ENCODE measurements at places on chromosomes 12 and 14.

DNA sequence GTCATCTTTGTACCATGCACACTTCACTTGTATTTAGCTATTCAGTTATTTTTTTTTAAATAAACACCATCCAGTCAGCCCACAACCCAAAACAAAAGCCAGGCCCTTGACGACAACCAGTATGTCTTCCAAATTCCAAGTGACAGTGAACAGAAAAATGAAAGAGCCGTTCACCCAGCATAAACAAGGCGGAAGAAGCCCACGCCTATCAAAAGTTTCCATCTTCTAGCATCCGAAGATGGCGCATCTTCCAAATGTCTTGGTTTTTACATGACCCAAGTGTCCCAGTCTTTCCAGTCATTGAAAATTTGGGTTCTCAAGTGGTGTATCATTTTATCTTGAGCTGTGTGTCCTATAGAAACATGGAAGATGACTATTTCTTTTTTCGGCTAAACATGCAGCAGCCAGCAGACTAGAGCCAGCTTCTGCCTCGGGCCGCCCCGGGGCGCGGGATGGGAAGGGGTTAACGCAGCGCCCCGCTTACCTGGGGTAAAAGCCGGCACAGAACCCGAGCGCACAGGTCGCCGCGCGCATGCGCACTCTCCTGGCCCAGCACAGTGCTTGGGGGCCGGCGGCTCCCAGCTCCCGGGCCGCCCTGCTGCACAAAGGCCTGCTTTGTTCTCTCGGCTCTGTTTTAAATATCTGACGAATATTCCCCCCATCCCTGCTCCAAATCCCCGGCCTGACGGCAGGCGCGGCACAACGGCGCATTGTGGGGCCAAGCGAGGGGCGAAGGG, 164.8 kb downstream of the ZFP36L1 start:
- peak; percentile 30 for DNase-seq

- DNase-seq = no peak
Observed at GRCh38 chr14:74528886-74529285, 35.3 kb downstream of the ISCA2 start.

GRCh38 chr12:46177025-46177424, 91.8 kb downstream of the SLC38A1 start:
- no peak for DNase-seq

DNA sequence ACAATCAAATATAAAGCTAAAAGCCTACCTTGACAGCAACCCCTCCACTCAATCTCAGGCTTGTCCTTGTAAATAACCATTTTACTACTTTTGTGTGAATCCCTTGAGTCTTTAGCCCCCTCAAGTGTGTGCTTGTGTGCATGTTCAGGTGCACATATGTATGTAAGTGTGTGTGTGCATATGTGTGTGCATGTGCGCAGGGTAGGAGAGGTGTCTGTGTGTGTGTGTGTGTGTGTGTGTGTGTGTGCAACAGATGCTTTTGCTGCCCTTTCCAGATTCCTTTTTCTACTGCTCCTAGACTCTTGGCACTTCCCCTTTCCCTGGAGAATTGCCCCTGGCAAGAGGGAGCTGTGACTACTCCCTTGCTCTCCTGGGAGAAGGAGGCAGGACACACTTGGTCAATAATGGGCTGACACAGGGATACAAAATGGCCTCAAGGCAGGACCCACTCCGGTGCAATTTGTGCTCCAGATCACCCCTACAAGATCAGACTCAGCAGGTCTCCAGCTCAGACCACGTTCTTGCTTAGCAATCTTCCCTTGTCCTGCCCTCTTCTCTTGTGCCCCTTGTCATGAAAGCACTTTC, 73.4 kb downstream of the IFNG start:
- no peak for DNase-seq

- DNase-seq = no peak
Observed at GRCh38 chr14:74591394-74591793, 20.6 kb downstream of the LTBP2 start.

- DNase-seq = no peak
Observed at GRCh38 chr12:113109872-113110599, 25.5 kb downstream of the RASAL1 start.

DNA sequence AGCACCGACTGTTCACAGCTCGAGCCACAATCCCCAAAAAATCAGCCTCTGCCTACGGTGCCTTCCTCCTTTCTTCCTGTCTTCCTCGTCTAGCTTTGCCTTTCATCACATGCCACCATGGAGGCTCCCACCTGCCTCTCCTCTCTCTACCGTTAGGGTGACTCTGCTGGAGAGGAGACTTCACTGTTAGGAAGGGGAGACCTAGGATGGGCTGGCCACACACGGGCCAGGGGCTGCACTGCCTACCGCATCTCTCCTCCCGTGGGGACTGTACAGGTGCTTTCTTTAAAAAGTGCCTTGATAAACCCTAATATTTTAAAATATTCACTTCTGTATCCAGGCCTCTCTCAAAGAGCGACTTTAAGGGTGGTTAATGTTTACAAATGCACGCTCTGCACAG, 1104.7 kb downstream of the BCL11B start:
- DNase-seq = no peak

GRCh38 chr14:66619952-66620351, 112.0 kb downstream of the GPHN start:
- DNase-seq = no peak

- no peak for DNase-seq
Observed at GRCh38 chr12:46847001-46847400, 21.2 kb upstream of the SLC38A4 start.

GRCh38 chr14:50944647-50945413, 547 bp upstream of the PYGL start:
- DNase-seq = peak; percentile 74

GRCh38 chr12:47281667-47282171, 202.0 kb upstream of the AMIGO2 start:
- DNase-seq = peak; percentile 37

- no peak for DNase-seq
Observed at GRCh38 chr14:23358553-23359166, 6.0 kb upstream of the SLC22A17 start.

GRCh38 chr12:15556411-15557102, 232.6 kb downstream of the EPS8 start:
- peak; percentile 33 for DNase-seq

- no peak for DNase-seq
Observed at GRCh38 chr12:115606040-115606439, 671.5 kb downstream of the MED13L start.

GRCh38 chr14:101925152-101925551, 39.2 kb upstream of the DYNC1H1 start:
- no peak for DNase-seq

GRCh38 chr14:20697273-20698017, 8.9 kb downstream of the ANG start:
- peak; percentile 62 for DNase-seq

DNA sequence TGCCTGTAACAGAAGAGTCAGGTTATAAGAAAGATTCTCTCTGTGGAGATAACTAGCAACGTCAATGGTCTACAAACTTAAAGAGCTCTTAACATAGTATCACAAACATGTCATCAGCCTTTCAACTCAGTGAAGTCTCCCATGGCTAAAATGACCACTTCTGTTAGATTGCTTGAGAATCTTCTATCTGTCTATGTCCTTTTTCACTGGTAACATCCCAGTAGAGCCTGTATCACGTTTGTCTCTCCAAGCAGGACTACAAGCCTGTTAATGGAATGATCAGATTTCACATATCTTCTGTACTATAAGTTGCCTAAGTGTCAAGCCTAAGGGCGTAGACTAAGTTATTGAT, 50.7 kb downstream of the SLC2A13 start:
- no peak for DNase-seq

DNA sequence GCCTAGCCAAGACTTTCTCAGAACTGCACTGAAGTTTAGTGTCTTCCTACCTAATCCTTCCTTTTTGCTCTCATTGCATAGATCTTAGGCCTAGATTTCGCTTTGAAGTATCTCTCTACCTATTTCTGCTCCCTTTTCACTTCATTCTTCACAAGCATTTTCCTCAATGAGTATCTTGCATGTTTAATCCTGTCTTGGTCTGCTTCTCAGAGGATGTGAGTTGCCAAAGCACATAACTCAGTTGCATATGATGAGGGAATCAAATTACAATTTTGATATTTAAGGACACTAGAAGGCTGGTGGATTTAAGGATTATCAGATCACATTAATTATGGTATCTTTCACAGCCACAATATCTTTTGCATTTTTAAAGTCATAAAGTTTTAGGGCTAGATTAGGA, 195.5 kb upstream of the DAAM1 start:
- no peak for DNase-seq

DNA sequence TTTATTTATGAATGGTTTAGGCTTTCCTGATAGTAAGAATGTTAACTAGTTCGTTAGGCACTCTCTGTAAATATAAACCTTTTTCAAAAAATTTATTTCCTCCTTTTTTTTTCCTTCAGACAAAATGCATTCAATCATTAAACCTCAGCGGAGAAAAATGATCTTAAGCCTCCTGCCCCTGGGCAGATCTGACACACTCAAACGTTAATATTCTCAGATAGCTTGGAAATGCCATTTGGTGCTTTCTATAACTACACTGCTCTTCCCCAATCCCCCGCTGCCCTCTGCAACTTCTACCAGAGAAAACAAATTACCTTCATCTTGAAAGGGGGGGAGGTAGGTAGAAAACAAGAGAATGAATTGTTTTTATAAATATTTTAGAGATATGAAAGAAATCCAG, 521.2 kb downstream of the MED13L start:
- no peak for DNase-seq

- no peak for DNase-seq
Observed at GRCh38 chr14:20328705-20329104, 4.4 kb downstream of the CCNB1IP1 start.

GRCh38 chr12:6620137-6620884, 13.1 kb upstream of the CHD4 start:
- DNase-seq = no peak

DNA sequence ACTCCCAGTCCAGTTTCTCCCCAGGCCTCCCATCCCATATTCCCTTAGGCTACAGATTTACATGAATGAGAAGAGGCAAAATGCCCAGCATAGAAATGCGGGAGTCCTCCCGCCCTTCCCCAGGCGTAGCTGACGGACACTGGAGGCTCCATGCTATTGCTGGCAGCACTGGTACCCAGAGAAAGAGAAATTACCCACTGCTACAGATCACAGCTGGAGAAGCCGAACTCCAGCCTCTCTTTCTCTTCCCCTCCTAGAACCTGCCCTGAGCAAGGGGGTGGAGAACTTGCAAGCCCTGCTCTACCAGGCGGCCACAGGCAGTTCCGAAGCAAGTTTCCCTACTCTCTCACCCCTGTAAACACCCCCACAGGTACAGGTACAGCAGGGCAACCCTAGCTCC, 3.6 kb downstream of the LTBR start:
- no peak for DNase-seq

GRCh38 chr14:75978249-75978731, 3.5 kb downstream of the TGFB3 start:
- DNase-seq = no peak

DNA sequence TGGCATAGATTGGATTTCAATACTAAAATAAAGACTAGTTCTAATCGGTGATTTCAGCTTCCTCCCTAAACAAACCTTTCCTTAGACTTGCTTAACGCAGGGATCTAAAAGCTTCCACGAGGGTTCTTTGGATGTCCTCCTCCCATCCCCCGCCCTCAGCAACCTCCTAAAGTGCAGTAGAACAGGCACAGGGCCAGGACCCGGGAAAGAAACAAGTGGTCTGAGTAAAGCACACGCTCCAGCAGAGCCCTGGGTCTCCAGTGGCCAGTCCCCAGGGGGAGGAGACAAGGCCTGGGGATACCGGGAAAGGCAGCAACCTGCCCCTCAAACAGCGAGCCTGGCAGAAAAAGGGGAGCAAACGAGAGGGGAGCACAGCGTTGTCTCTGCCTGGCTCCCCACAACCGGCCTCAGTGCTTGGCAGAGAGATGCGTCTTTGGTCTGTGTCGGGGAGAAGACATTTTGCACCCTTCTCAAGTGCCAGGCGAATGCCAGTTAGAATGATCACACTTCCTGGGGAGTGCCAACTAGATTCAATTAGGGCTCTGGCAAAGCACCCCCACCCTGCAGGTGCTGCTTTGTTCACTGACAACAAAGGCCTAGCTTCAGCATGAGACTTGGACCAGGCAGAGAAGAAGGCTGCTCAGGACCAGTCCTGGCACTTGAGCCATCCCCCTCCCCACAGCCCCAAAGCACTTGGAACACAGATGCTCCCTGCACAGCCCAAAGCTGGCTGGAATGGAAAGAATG, 17.1 kb upstream of the SLC6A12 start:
- no peak for DNase-seq

DNA sequence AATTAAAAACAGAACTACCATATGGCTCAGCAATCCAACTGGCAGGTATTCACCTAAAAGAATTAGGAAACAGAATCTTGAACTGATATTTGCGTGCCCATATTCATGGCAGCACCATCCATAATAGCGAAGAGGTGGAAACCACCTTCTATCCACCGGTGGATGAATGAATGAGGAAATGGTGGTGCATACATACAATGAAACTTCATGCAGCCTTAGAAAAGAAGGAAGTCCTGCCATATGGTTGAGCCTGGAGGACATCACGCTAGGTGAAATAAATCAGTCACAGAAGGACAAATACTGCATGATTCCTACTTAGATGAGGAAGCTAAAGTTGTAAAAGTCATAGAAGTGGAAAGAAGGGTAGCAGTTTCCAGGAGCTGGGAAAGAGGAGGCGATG, 6.6 kb downstream of the TCL1A start:
- DNase-seq = no peak

DNA sequence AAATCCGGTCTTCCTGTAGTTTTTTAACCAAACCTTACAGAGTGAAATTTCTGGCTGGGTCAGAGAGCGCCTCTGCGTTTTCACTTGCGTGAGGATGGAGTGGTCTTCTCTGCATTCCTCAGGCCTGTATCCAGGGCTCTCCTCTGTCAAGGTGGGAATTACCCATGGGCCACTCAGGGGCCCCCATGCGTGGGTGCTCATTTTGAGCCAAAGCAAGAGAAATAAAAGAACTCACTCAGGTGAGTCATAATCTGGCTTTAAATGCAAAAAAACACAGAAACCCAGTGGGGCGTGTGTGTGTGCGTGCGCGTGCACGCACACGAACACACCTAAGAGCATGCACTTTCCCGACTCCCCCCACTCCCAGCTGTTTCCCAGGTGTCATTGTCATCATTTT, 104.0 kb upstream of the PWP1 start:
- DNase-seq = no peak

GRCh38 chr12:108299516-108299915, 39.6 kb downstream of the CMKLR1 start:
- DNase-seq = no peak

- DNase-seq = no peak
Observed at GRCh38 chr12:49015196-49015595, 3.4 kb downstream of the PRKAG1 start.

- no peak for DNase-seq
Observed at GRCh38 chr12:76764856-76765255, 941 bp downstream of the ZDHHC17 start.

GRCh38 chr14:100734031-100734990, 7.6 kb downstream of the DLK1 start:
- DNase-seq = no peak
